Liver (tissue), 10 donors: ENCODE measurements at places on chromosomes 7 and 10. TPM values are rescaled to one million over a fixed set of nuclear protein-coding genes. Genes with fewer than 3 reads are reported as not detected.

Gene SCD
- 43.4 TPM for polyA plus RNA-seq

Gene LYZL1
- polyA plus RNA-seq, result not detected

Gene GNAT3
- not detected for polyA plus RNA-seq

Gene VAX1
- polyA plus RNA-seq, result not detected

Gene NFKB2
- polyA plus RNA-seq, result 1.8 TPM

Gene HOXA11
- not detected for polyA plus RNA-seq

Gene GBF1
- 6.0 TPM for polyA plus RNA-seq

Gene VIPR2
- 0.10 TPM for polyA plus RNA-seq

Gene GALNT17
- 0.10 TPM for polyA plus RNA-seq

Gene ZCWPW1
- 3.3 TPM for polyA plus RNA-seq

DNA sequence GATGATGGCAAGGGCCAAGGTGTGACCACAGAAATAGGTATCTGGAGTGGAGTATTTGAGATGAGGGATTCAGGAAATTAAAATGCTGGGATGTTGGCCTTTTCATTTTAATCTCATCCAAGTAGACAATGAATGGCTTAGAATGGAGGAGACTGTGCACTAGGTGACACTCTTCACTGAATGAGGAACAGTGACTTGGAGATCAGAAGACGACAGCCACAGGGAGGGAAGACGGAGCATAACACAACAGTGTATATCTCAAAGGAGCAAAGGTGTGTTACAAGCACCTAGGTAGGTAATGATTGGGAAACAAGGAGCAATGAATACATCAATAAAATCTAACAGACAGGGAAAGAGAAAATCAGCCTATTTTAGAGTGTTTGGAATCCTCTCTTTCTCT, 4.1 kb upstream of the TAX1BP1 start:
- DNase-seq, result no peak

DNA sequence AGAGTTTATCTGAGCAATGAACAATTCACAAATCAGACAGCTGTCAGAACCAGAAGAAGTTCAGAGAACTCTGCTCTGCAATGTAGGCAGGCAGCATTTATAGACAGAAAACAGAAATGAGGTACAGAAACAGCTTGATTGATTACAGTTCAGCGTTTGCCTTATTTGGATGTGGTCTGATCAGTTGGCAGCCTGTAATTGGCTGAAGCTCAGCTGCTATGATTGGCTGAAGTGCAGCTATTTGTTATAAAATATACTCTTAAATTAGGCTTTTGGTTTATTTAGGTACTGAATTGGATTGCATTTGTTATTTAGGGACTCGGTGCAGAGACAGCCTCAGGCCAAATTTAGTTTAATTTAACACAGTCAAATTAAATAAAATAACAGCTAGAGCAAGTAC, 85.8 kb upstream of the JAZF1 start:
- no peak for DNase-seq

DNA sequence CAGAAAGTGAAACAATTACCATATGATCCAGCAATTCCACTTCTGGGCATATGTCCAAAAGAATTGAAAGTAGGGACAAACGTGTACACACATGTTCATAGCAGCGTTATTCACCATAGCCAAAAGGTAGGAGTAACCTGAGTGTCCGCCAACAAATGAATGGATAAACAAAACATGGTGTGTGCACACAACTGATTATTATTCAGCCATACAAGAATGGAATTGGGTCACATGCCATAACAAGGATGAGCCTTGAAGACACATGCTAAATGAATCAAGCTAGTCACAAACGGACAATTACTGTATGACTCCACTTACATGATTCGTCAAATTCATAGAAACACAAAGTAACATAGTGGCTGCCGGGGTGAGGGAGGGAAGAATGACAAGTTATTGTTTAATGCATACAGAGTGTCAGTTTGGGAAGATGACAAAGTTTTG, 4.1 kb upstream of the OIT3 start:
- DNase-seq, result no peak

DNA sequence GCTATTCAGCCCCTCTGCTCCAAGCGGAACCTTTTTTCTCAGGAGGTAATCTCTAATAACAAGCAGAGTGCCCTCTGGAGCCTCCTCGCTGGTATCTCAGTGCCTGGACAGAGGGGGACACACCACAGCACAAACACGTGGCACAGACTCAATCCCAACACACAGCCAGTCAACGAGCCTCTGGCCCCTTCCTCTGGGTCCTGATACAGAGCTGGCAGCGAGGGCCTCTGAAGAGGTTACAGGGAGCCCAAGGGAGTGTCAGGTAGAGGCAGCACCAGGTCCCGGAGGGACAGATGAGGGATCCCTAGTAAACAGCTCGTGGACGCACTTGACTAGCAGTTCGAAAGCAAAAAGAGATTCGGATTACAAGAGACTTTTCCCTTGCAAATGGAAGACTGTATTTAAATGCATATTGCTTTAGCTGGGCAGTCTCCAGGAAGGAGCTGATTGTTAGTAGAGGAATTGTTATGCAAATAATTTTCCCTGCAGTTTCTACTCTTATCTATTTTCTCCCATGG, 14.1 kb downstream of the CXCL12 start:
- no peak for DNase-seq

DNA sequence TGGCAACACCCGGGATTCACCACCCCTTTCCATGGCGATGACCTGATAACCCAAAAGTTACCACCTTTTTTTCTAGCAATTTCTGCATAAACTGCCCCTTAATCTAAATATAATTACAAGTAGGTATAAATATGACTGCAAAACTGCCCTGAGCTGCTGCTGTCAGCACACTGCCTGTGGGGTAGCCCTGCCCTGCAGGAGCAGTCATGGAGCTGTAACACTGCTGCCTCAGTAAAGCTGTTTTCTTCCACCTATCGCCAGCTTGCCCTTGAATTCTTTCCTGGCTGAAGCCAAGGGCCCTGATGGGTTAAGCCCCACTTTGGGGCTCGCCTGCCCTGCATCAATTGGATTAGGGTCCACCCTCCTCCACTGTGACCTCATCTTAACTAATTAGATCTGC, 368.8 kb downstream of the SFMBT2 start:
- no peak for DNase-seq

DNA sequence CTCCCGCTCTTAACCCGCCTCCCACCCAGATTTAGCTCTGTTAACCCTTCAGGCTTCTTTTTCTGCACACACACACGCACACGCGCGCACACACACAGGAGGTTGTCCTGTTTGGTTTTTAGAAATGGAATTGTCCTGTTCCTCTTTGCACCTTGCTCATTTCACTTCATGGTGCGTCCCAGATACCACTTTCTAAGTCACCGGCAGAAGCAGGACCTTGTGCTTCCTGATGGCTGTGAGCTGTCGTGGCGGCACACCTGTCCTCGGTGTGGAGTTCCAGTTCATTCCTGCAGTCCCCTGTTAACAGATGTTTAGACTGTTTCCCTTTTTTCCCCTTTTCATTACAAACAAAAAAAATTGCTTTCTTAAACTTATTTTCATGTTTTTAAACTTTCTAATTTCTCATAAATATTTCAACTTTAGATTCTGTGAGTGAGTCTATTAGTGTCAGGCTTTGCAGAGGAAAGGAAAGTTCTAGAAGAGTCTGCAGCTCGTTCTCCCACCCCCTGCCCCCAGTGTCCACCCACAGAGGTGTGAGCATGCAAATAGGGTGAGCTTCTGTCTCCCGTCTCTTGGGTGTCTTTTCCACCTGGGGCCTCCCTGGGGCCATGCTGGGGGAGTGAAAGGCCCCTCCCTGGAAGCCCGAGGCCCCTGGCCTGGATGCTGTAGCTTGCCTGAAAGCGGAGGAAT, 85.5 kb downstream of the LHPP start:
- no peak for DNase-seq

- no peak for DNase-seq
Measured at GRCh38 chr7:2062648-2063047, 170.1 kb downstream of the MAD1L1 start.

DNA sequence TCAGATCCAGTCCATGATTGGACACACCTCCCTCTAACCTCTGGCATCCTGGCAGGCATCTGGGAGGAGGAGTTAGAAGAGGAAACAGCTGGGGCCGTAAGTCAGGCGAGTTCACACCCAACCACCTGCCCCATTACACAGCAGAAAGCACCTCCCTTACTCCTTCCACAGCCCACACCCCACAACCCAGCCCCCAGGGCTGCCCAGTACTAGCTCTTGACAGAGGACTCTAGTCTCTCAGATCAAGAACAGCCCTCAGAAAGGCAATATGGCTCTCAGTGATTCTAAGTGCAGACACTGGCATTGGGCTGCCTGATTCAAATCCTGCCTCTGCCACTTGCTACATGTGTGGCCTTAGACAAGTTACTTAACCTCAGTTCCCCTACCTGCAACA, 34.1 kb downstream of the KCNMA1 start:
- DNase-seq, result no peak

- DNase-seq, result no peak
Measured at GRCh38 chr10:124105594-124105993, 12.2 kb upstream of the CHST15 start.

GRCh38 chr10:131726967-131727366, 173.8 kb upstream of the PPP2R2D start:
- peak; percentile 27 for DNase-seq

DNA sequence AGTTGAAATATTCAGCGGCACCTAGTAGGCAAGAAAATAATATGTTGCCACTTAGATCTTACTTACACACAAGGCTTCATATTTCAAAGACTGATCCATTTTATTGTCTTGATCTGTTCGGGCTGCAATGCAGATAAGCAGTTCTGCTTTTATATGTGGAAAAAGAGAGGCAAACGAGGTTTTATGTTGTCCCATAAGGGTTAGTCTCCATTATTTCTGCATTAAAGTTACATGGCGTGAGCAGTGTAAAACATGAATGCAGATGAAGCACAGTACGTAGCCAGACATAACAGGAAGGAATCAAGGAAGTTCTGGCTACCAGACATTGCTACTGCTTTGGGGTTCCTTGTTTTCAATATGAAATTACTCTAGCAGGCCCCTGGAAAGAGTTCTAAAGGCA, 224.8 kb downstream of the BBS9 start:
- DNase-seq, result no peak

- DNase-seq, result no peak
Measured at GRCh38 chr7:142759433-142759832, 10.2 kb downstream of the PRSS1 start.

DNA sequence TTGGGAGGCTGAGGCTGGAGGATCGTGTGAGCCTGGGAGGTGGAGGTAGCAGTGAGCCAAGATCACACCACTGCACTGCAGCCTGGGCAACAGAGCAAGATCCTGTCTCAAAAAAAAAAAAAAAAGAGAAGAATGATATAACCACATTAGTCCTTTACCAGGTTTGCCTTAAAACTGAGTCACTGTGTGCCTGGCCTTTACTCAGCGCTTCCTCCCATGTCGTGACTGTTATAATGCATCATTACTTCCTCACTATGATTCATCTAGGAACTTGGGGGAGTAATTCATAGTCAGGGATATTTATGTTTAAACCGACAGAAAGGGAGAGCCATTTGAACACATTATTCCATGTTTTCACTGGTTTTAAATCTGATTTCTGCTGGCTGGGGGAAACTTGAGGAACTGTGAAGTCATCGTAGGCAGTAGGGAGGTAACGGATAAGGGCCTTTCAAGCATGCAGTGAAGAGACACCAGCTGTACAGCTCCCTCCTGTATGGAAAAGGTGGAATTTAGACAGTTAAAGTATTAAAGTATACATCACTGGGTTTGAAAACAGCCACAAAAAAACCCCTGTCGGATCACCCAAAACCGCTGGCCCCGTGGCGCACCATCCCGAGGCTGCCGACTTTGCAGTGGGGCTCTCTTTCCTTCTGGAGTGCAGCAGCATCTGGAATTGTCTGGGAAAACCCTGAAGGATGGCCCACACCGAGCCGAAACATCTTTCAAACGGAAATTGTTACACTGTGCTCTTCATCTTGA, 119.8 kb downstream of the NKX6-2 start:
- no peak for DNase-seq

GRCh38 chr10:78936412-78937342, 132.1 kb upstream of the ZMIZ1 start:
- no peak for DNase-seq

DNA sequence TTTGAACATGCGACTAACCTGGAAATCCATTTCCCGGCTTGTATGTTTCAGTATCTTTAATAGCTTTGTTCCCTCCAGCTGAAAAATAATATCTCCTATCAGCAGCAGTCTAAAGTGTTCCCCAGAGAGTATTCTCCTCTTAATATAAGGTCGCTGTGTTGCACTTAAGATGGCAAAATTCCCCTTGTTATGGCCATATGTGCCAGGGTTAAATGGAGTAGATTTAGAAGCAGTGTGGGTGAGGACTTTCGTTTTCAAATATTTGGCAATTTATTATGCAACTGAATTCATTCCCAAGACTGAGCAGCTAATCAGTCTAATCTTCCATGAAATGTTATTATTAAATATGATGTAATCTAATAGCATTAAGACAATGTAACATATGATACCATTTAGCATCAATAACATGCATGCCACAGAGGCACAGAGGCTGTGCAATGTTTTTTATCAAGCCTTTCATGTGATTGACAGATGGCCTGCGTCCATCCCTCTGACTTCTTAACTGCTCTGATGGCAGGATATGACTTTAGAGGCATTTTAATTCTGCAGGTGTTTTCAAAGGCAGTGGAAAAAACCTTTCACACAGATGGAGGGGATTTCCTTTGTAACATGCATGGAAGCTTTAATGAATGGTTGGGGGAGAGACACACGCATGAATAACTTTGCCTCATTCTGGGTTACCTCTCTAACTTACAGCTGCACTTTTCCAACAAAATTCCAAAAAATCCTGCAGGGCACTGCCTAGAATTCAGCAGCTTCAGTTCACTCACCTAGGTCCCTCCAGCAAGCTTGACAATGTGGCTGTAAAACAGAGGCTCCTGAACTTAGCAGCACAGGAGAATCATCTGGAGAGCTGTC, 55.1 kb upstream of the ZPBP start:
- no peak for DNase-seq

- no peak for DNase-seq
Measured at GRCh38 chr7:111063166-111063565, 27.8 kb upstream of the LRRN3 start.

DNA sequence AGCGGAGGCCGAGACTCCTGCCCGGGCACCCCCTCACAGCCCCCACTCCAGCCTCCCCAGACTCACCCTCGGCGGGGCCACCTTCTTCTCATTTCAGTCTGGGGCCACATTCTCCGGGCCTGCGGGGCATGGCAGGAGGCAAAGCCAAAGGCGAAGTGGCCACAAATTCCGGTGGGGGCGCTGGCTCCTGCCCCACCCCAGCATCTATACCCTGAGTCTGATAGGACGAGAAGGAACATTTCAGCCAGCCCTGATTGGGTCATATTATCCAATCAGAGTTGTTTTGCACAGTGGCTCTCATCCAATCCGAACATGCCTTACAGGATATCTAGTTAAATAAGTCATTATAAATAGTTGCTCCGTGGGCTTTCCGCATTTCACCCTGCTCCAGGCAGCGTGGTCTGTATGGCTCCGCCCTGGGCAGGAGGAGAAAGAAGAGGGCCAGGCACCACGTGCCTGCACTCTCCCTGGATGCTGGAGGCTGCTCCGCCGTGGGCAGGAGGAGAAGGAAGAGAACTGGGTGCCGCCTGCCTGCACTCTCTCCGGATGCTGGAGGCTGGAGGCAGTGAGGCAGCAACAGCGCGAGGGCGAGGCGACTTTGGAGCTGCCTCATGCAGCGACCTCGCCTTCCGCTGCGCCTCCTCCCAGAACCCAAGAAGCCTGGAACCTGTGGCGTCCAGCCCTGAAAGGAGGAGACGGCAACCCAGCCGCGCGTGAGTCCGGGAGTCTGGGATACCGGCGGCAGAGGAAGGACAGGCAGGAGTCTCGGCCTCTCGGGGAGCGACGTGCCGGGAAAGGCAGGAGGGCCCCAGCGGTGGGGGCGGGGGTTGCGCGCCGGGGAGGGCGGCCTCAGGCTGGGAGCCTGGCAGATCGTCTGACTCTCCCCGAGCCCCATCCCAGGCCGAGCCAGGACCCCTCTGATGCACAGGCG, 162.9 kb downstream of the ZNF33B start:
- DNase-seq, result no peak
